ENCODE measurements at places on chromosomes 16 and 17.

- DNase-seq = no peak
Measured at GRCh38 chr17:8418471-8418870, 17.2 kb upstream of the NDEL1 start.

GRCh38 chr16:9607515-9608230 is 516.2 kb downstream of the HAPSTR1 start:
- DNase-seq = no peak

GRCh38 chr17:29591146-29591736 is 1.7 kb upstream of the ANKRD13B start:
- no peak for DNase-seq

DNA sequence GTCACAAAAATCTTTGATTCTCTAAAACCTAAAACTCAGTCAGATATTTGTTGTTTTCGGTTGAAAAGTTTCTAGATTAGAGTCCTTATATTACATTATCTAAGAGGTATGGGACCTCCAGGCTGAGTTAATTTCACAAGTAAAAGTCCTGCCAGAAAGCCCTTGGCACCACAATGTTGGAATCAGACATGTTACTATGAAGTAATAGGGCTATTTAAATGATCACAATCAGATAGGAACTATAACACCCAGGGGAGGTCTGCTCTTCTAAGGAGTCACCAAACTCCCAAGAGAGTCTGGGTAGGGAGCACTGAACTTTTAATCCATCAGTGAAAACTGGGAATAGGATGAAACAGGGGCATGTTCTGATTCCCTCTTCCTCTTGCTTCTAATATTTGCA is 54.2 kb downstream of the WIPI1 start:
- no peak for DNase-seq

- DNase-seq = peak; percentile 31
Measured at GRCh38 chr17:1490643-1491442, 1.6 kb downstream of the MYO1C start.

GRCh38 chr17:76142585-76143041 is 1.6 kb upstream of the FOXJ1 start:
- DNase-seq = no peak

- DNase-seq = no peak
Measured at GRCh38 chr17:50952889-50953288, 86.7 kb upstream of the TOB1 start.

GRCh38 chr17:15510361-15510760 is 42.9 kb upstream of the CDRT4 start:
- DNase-seq = peak; percentile 76

DNA sequence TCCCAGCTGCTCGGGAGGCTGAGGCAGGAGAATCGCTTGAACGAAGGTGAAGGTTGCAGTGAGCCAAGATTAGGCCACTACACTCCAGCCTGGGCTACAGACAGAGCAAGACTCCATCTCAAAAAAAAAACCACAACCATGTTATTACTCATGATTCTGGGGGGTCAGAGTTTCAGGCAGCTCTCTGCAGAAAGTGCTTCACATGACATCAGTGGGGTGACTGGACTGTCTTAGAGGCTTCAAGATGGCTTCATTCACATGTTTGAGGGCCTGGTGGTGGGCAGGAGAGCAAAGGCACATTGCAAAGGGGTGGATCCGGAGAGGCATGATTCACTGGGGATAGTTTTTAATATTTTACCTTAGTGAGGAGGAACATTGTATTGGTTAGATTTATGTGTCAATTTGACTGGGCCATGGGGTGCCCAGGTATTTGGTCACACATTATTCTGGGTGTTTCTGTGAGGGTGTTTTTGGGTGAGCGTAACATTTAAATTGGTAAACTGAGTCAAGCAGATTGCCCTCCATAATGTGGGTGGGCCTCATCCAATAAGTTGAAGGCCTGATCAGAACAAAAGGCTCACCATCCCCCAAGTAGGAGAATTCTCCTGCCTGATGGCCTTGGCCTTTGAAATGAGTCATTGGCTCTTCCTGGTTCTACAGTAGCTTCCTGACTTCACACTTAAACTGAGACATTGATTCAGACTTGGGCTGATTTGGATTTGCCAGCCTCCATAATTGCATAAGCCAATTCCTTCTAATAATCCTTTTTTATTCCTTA is 109.8 kb downstream of the GOSR1 start:
- DNase-seq = peak; percentile 46

DNA sequence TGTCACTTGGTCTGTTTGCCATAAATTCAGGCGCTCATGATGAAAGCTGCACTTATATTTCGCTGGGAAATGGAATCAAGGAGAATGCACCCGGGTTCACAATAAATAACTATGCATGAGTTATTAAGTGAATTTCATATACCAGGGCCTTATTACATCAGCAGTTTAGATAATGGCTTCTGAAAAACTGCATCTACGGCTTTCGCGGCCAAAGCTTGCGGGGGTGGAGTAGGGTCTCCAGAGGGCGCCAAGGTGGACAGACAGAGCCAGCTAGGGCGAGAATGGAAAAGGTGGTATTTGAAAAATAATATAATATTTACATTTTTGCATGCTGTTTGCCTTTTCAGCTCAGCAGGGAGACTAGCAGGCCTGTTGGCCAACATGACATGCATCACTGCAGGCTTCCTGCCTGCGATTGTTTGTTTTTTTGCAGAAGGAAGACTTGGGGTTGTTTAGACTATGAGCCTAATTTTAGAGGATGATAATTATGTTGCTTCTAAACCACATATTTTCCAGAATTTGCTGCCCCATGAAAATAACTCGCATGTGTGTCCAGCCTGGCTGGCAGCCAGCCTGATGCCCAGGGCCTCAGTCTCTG is 173.8 kb upstream of the IRX3 start:
- DNase-seq = peak; percentile 71

GRCh38 chr17:61150686-61151299 is 248.8 kb upstream of the TBX2 start:
- no peak for DNase-seq

- no peak for DNase-seq
Measured at GRCh38 chr16:49003992-49004391, 277.6 kb downstream of the CBLN1 start.

- no peak for DNase-seq
Measured at GRCh38 chr17:81640011-81640410, 3.0 kb downstream of the TSPAN10 start.

DNA sequence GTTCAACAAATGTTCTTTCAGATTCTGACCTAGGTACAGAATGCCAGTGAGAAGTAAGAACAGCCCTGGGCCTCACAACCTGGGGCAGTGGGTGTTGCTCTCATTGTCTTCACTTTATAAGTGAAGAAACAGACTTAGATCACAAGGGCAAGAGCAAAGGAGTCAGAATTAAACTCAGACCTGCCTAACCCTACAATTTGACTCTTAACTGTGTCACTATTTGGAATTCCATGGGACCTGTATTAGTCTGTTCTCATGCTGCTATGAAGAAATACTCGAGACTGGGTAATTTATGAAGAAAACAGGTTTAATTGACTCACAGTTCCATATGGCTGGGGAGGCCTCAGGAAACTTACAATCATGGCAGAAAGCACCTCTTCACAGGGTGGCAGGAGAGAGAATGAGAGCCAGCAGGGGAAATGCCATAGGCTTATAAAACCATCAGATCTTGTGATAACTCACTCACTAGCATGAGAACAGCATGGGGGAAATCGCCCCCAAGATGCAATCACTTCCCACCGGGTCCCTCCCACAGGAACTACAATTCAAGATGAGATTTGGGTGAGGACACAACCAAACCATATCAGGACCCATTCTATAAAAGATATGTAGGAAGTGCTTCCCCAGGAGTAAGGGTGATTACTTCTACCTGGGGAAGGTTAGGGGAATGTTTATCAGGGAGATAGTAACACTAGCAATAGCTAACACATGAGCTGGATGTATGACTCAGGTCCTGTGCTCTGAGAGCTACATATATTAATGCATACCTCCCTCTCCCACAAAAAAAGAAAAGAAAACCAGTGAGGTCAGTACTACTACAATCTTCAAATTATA is 270.1 kb downstream of the SOX9 start:
- DNase-seq = peak; percentile 66

- DNase-seq = no peak
Measured at GRCh38 chr17:2346475-2346874, 9.2 kb downstream of the SGSM2 start.

DNA sequence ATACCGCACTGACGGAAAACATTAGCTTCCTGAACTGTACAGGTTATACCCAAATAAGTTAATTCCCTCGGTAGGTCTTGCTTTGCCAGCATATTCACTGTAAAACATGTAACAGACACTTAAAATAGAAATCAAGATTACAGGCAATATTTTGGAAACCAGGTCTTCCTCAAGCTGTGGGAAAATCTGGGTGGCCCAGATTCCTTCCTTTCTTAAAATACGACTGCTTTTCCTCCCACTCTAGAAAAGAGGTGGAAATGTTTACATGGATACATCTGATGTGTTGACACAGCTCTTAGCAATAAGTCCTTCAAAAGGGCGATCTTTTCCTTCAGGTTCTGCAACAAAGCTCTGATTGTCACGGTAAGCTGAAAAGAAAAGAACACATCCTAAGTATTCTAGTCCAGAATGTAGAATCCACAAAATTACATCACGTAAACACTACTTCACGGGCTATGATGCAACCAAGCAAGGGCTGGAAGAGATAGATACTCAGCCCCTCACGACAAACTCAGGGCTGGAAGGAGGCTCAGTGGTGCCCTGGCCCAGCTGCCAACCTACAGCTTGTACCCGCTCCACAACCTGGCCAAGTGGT is 18.4 kb downstream of the STX8 start:
- DNase-seq = no peak

- no peak for DNase-seq
Measured at GRCh38 chr17:19275457-19276127, 38.4 kb downstream of the EPN2 start.

DNA sequence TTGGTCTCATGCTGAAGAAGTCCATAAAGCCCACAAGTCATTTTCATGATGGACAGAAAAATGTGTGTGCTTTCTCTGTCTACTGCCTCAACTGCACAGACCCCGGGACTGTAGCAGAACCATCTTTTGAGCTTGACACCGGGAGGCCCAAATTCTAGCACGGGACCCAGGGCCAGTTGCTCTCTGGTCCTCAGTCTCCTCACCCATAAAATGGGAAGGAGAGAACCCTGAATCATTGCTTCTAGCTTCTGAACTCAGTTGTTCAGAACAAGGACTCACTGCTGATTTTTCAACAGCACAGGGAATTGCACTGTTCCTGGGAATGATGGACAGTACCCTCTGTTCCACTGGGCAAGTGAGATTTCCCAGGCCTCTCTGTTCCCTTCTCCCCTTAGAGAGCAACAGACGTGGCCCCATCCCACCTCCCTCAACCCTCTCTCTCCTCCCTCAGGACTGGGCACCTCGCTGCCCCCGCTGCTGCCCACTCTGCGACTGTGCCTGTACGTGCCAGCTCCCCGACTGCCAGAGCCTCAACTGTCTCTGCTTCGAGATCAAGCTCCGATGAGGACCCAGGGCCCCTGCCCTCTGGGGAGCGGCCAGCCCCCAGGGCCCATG is 2.2 kb upstream of the ALDOA start:
- no peak for DNase-seq

GRCh38 chr16:21652453-21652852 is at the start of gene IGSF6:
TSS of gene IGSF6 (minus strand) at chr16:21652608. CDS start at chr16:21652598, 10 bp downstream.
- no peak for DNase-seq

DNA sequence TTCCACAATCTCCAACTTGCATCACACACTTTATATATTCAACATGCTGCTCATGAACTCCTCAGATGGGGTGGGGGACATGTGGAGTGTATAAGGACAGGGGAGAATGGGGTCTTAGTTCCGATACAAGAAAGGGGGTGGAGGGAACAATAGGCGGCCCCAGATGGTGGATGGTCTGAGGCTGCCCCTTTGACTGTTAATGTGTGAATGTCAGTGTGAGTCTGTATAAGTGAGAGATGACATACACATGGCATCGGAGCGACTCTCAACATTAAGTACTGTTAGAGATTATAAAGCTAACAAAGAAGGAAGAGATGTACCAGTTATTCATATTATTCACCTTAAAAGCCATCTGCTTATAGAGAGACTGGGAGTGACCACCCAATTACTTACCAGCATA is 193.1 kb downstream of the AXIN2 start:
- DNase-seq = no peak

GRCh38 chr16:73066331-73066926 is 18.5 kb upstream of the ZFHX3 start:
- no peak for DNase-seq

DNA sequence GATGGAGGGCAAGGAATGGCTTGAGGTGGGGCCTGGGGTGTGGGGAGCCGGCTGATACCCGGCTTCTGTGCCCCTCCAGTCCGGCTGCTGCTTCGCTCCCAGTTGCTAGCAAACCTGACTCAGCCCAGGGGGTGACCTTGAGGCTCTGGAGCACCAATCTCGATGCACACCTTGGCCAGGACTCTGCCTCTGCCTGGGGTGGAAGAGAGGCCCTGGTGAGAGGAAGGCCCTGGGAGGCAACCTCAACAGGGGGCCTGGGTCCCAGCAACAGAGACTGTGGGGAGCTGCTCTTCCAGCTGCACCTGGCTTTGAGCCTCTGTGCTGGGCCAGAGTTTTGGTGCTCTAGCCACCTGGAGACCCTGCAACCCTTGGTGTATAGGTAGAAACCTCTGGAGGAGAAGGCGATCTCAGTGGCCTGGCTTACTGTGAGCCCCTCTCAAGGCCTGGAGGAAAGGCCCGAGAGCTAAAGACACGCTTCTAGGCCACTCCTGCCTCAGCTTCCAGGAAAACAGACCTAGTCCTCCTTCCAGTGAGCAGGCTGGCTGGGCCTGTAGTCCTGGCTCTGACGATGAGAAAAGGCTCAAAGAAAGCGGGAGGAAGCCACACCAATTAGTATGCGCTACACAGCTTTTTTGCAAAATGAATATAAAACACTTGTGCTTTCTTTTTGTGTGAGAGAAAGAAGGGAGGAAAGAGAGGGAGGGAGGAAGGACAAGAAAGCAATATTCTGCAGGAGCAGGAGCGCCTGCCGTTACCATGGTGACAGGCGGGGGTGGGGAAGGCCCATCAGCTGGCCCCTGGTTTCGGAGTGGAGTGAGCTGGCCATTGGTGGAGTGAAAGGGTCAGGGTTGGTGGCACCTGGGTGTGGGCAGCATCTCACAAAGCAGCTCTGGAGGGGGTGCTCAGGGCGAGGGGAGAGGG is 51.0 kb downstream of the VAC14 start:
- DNase-seq = peak; percentile 30

DNA sequence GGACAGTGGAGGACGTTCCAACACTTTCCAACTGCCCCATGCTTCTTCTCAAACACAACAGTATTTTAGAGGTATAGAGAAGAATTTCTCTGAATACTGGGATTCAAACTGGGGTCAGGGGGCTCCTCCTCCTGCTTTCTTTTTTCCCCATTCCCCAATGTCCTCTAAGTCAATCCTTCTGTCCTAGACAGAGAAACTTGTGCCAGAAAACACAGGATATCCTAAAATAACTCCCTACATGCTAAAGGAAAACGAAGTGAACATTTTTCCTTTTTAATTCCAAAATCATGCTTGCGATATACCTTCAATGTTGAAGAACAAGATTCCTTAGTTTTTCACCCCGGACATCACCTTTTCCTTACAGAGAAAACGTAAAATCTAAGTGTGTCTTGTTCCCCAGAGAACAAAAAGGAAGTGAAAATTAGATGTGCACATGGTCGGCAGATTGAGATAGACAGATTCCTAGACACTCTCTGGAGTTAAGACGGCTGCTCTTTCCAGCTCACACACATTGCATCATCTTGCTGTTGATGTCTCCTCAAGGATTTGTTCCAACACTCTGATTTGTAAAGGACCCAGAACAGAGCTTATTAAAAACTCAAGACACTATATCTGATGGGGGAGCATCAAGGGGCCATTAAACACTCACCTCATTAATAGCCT is 228.2 kb downstream of the GRIN2A start:
- no peak for DNase-seq

GRCh38 chr17:45030733-45031132 is 20.7 kb downstream of the DCAKD start:
- DNase-seq = no peak

Data from astrocyte of the spinal cord (primary cell).